T1000 (cell line): ENCODE measurements at places on chromosomes 4 and X.

DNA sequence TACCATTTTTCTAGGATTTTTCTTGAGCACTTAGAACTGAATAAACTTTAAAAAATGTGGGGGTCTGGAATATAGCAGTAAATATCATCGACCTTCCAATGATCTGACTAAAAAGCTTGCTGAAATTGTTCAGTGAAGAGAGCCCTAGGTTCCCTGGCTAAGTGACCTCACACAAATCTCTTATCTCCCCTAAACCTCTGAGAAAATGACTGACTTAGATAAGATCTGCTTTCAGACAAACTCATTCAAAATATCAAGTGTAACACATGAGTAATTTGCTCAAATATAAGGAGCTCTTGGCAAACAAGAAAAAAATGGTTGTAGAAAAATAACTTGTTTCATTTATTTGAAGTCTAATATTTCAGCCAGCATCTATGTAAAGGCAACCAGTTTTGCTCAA lies 441.7 kb upstream of the SLIT2 start:
- DNase-seq = no peak

DNA sequence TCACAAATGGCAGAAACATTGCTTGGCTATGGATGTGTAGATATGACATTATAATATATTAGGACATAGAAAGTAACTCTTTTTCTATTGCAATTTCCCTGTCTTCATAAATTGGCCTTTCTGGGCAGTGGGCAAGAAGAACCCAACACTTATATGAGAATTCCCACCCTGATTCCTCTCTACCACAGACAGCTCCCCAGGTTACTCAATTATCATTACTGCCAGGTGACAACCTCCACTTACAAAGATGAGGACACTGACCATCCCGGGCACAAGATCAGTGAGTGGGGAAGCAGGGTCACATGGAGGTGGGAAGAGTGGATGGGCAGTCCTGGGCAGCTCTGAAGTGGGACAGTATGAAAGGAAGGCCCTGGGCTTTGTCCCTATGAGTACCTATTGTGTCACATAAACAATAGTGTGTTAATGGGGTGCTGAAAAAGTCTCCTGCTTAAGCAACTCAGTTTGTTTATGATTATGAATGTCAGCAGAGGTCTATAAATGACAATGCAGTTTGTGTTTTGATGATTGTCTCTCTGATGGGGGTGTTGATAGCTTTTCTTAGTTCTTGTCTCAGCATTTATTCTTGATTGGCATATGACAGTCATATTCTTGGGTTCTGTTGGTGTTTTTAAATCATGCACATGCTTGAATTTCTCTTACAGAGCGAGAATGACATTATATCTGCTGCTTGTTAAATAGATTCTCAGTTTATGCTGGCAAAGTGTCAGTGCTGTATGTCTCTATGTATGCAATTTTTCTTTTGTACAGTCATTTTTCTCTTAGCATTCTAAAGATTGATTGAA lies 99.9 kb downstream of the SLIT2 start:
- DNase-seq = no peak

DNA sequence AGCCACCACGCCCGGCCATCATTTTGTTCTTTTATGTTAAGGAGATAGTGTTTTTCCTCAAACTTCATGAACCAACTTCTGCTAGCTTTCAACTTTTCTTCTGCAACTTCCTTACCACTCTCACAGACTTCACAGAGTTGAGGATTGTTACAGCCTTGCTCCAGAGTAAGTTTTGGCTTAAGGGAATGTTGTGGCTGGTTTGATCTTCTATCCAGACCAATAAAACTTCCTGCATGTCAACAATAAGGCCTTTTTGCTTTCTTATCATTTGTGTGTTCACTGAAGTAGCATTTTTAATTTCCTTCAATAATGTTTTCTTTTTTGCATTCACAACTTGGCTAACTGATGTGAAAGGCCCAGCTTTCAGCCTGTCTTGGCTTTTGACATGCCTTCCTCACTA lies 12.7 kb upstream of the TET2 start:
- no peak for DNase-seq

- DNase-seq = no peak
Measured at GRCh38 chr4:6781561-6781960, 966 bp upstream of the KIAA0232 start.

DNA sequence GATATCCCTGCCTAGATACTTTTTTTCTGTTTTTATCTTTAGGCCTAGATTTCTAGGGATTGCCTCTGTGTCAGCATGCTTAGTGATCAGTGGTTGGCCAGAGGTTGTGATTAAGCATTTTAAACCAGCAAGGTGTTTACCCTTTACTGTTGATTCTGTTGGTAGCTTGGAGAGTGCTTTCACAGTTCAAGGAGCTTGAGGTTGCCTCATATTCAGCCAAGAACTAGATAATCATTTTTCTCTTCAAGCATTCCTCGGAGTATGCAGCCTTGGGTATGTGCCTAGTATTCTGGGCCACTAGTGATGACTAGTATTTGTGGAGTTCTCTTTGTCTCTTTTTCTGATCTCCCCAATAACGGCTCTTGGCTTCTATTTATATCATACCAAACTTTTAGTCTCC lies 20.4 kb downstream of the APOOL start:
- no peak for DNase-seq

- DNase-seq = no peak
Measured at GRCh38 chrX:135295944-135296305, 13.4 kb upstream of the ETDC start.

DNA sequence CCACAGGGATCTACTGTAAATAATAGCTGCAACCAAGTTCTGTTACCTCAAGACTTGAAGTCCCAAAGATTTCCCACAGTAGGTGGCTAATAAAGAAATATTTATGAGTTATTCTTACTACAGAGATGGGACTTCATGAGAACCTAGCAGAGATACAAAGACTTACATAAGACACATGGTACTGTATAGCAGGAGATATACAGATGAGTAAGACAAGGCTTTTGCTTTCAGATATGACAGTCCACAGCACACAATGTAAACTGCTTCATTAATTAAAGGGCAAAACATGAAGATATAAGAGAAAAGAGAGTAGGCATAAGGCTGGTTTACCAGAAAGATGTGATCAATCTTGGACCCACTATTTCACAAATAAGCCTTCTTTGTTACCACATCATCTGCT lies 6.6 kb downstream of the ANKRD17 start:
- no peak for DNase-seq

GRCh38 chr4:75800972-75801371 lies 76.6 kb downstream of the USO1 start:
- DNase-seq = no peak

GRCh38 chr4:151960449-151961230 lies 199.8 kb upstream of the GATB start:
- DNase-seq = no peak

DNA sequence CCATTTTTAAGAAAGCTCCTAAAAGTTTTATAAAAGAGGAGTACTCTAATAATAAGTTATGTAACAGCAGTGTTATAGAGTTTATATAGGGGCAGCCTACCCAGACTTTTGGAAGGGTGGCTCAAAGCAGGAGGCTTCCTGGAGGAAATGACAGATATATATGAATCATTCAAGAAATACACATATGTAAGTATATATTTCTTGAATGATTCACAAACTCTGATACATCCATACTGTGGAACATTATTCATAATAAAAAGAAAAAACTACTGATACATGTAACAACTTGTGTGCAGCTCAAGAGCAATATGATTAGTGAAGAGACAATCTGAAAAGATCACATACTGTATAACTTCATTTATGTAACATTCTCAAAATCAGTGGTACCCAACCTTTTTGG lies 166.2 kb downstream of the WDFY3 start:
- no peak for DNase-seq

GRCh38 chr4:16826406-16826910 lies 72.0 kb downstream of the LDB2 start:
- no peak for DNase-seq

DNA sequence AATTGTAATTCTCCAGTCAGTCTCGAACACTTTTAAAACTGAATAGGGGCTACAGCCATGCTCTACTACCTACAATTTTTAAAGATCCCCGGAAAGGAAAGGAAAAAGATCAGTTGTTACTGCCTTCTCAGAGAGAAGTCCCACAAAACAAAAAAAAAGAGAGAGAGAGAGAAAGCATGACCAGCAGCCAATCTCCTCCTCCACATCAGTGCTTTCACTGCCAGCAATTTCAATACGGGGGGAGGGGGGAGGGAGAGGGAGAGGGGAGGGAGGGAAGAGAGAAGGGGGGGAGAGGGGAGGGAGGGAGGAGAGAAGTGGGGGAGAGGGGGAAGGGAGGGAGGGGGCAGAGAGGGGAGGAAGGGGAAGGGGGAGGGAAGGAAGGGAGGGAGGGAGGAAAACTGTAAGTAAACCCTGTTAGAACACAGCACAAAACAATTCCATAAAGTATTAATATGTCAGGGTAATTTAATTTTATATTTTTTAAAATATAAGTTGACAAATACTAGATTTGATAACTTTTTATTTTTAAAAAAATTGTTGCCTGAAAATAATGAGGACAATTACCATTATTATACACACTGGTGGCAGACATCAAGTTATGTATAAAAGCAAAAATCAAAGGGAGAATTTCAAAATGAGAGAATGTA lies 108.0 kb downstream of the LRBA start:
- no peak for DNase-seq

GRCh38 chr4:140993370-140993769 lies 139.9 kb downstream of the RNF150 start:
- no peak for DNase-seq

DNA sequence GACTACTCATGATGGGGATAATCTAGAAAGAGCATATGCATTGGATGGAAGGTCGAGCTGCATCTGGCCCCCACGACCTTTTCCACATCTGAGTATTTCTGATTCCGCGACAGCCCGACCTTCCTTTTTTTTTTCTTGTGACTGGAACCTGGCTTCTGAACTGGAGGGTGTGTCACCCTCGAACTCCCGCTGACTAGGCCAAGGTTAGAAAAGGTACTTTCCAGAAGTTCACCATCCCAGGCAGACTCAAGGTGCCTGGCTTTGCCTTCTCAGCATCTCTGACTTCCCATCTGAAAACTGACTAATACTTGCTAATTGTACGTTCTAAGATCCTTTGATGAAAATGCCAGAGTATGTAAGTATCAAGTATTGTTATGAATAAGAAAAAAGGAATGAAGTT lies 49.3 kb upstream of the CD40LG start:
- DNase-seq = no peak

- DNase-seq = no peak
Measured at GRCh38 chr4:182519528-182519927, 276.3 kb downstream of the TENM3 start.

GRCh38 chr4:36237366-36238313 lies 6.7 kb downstream of the ARAP2 start:
- no peak for DNase-seq

- DNase-seq = no peak
Measured at GRCh38 chr4:82666970-82667665, 105.3 kb upstream of the TMEM150C start.

GRCh38 chrX:38108364-38108763 lies 102.0 kb downstream of the SYTL5 start:
- DNase-seq = no peak

- no peak for DNase-seq
Measured at GRCh38 chr4:1841201-1841886, 14.6 kb downstream of the LETM1 start.

DNA sequence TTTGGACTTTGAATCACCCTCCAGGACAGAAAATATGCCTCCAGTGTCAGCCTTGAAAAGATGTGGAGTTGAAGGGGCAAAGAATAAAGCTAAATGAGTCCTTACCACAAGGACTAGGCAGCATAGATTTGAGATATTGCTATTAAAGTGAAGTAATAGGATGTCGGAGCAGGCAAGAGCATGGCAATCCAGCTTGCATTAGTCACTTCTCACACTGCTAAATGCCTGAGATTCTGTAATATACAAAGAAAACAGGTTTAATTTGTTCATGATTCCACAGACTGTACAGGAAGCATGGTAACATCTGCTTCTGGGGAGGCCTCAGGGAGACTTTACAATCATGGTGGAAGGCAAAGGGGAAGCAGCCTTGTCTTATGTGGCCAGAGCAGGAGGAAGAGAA lies 109.8 kb upstream of the PCDH7 start:
- DNase-seq = no peak

- DNase-seq = no peak
Measured at GRCh38 chr4:152728343-152728742, 48.5 kb upstream of the TMEM154 start.

DNA sequence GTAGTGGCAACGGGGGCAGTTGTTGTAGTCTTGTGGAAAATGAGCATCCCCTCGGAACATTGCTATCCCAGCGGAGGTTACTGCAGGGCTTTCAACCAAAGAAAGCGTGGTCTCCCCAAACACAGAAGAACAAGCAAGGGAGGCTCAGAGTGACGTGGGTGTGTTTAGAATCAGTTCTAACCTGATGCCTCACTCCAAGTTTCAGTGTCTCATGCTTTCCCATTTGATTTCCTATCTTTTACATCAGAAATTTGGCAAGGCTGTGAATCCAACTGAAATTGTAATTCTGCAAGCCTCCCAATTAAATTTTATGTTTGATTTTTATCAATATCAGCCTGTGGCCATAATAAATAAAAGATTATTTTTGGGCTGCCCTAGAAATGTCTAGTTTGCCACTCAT lies 156.1 kb upstream of the LNX1 start:
- DNase-seq = no peak

DNA sequence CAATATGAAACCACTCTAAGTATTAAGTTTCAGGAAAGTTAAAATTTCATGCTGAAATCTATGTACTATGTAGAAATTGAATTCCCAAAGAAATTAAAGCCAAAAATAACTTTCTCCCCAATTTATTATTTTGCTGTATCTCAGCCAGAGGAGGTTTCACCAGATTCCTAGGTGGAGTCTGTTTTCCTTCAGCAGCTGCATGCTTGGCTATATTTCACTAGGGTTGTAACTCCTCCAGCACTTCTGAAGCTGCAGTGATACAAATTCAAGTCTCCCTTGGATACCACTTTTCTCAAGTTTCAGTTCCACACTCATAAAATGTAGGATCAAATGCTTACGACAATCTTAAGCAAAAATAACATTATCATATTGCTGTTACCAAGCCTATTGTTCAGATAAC lies 41.2 kb upstream of the ZC4H2 start:
- DNase-seq = no peak

- DNase-seq = no peak
Measured at GRCh38 chr4:145484225-145484846, 2.7 kb downstream of the SMAD1 start.

- no peak for DNase-seq
Measured at GRCh38 chr4:180571516-180572055, 1671.6 kb upstream of the TENM3 start.

GRCh38 chr4:100841911-100842310 lies 324.1 kb upstream of the EMCN start:
- no peak for DNase-seq

- no peak for DNase-seq
Measured at GRCh38 chr4:70280567-70280966, 38.2 kb downstream of the CSN3 start.

- no peak for DNase-seq
Measured at GRCh38 chr4:14125375-14126129, 498.0 kb upstream of the BOD1L1 start.

GRCh38 chr4:31016322-31017061 lies 296.3 kb downstream of the PCDH7 start:
- DNase-seq = no peak

- DNase-seq = no peak
Measured at GRCh38 chrX:70553516-70553915, 108.9 kb downstream of the DLG3 start.

GRCh38 chr4:88797725-88798124 lies 100.1 kb upstream of the NAP1L5 start:
- DNase-seq = no peak
